ENCODE measurements at places on chromosomes 16 and 17.

GRCh38 chr16:78639775-78640174, 540.3 kb downstream of the WWOX start:
- no peak overlapping the region for H3K4me3 ChIP-seq
- H3K36me3 ChIP-seq: no peaks in the 10 kb centered on the region
- no peak for DNase-seq
- H3K4me1 ChIP-seq: peaks cover 52% of the 10 kb centered on the region

- peak; percentile 46 for DNase-seq
- peaks cover 49% of the 10 kb centered on the region for H3K4me1 ChIP-seq
- peaks cover 3% of the 10 kb centered on the region for H3K27me3 ChIP-seq
- H3K36me3 ChIP-seq: peaks cover 39% of the 10 kb centered on the region
- H3K4me3 ChIP-seq: peak overlapping the region; percentile 64
- H3K27ac ChIP-seq: peak overlapping the region; percentile 95
Observed at GRCh38 chr17:57518587-57519581, 226.2 kb downstream of the CCDC182 start.

- H3K27ac ChIP-seq: no peak overlapping the region
- peaks cover 20% of the 10 kb centered on the region for H3K27me3 ChIP-seq
- DNase-seq: no peak
- no peak overlapping the region for H3K4me3 ChIP-seq
Observed at GRCh38 chr17:47286198-47286914, 32.7 kb downstream of the ITGB3 start.

GRCh38 chr16:82440336-82440735, 186.4 kb upstream of the CDH13 start:
- H3K4me1 ChIP-seq: no peaks in the 10 kb centered on the region
- peaks cover 10% of the 10 kb centered on the region for H3K27me3 ChIP-seq
- no peak overlapping the region for H3K4me3 ChIP-seq

GRCh38 chr16:16048904-16049582, 99.6 kb downstream of the ABCC1 start:
- peaks cover 3% of the 10 kb centered on the region for H3K27me3 ChIP-seq
- H3K27ac ChIP-seq: no peak overlapping the region
- no peak for DNase-seq

DNA sequence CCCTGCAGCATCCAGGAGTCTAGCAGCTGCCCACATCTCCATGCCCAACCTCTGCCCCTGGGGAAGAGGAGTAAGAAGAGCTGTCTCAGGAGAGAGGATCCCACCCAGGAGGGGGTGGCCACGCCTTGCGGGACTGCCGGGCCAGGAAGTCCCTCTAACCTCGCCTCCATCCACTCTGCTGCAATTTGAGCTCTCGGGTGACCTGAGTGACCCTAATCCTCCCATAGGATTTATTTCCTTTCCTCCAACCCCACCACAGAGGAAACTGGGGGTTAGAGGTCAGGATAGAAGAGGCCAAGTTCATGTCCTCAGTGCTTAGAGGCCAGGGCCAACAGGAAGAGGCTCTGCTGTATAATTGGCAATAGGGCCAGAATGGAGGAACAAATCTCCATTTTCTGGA, 22.6 kb upstream of the NGFR start:
- no peaks in the 10 kb centered on the region for H3K36me3 ChIP-seq
- DNase-seq: peak; percentile 63
- H3K27me3 ChIP-seq: peaks cover 81% of the 10 kb centered on the region
- H3K4me1 ChIP-seq: peaks cover 58% of the 10 kb centered on the region

GRCh38 chr16:12245921-12246720, 269.6 kb downstream of the SNX29 start:
- no peak overlapping the region for H3K4me3 ChIP-seq
- peaks cover 37% of the 10 kb centered on the region for H3K4me1 ChIP-seq
- no peaks in the 10 kb centered on the region for H3K36me3 ChIP-seq
- H3K27ac ChIP-seq: peak overlapping the region; percentile 73

DNA sequence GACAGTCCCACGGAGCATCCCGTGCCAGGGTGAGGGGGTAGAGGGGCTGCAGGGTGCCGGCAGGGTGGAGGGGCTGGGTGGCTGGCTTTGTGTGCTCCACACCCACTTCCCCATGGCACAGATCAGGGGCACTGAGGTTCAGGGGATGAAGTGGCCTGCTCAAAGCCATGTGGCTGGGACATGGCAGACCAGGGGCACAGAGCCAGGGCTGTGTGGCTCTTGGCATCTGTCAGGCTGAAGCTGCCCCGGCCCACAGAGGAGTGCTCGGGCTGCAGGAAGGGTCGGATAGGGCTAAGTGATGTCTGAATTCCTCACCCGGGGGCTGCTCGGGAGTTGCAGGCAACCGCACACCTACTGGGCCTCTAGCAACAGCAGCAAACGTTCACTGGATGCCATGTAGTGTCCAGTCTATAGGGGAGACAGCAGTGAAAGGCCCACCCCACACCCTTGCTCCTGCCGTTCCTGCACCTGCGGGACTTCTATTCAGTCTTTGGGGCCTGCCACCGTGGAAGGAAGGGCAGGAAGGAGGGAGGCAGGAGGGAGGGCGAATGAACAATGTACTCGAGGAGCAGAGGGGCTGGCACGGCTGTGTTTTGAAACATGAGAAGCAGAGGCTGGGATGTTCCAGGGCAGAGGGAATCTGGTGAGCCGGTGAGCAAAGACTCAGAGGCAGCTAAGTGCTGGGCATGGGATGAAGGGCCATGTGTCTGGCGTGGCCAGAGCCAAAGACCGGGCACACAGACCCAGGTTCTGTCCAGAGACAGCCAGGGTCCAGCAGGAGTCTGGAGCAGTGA, 15.1 kb downstream of the SLC5A10 start:
- peaks cover 66% of the 10 kb centered on the region for H3K4me1 ChIP-seq
- DNase-seq: peak; percentile 49
- H3K27me3 ChIP-seq: peaks cover 7% of the 10 kb centered on the region
- H3K4me3 ChIP-seq: no peak overlapping the region
- no peaks in the 10 kb centered on the region for H3K36me3 ChIP-seq
- H3K27ac ChIP-seq: no peak overlapping the region

- H3K27ac ChIP-seq: no peak overlapping the region
- DNase-seq: no peak
- H3K4me3 ChIP-seq: no peak overlapping the region
- peaks cover 22% of the 10 kb centered on the region for H3K4me1 ChIP-seq
Observed at GRCh38 chr17:39562976-39563375, 44.7 kb downstream of the NEUROD2 start.

GRCh38 chr17:30380643-30381339, 2.1 kb downstream of the CPD start:
- no peak overlapping the region for H3K27ac ChIP-seq
- H3K4me1 ChIP-seq: peaks cover 76% of the 10 kb centered on the region
- peaks cover 10% of the 10 kb centered on the region for H3K27me3 ChIP-seq
- H3K36me3 ChIP-seq: peaks cover 11% of the 10 kb centered on the region
- H3K4me3 ChIP-seq: peak overlapping the region; percentile 88
- DNase-seq: no peak

DNA sequence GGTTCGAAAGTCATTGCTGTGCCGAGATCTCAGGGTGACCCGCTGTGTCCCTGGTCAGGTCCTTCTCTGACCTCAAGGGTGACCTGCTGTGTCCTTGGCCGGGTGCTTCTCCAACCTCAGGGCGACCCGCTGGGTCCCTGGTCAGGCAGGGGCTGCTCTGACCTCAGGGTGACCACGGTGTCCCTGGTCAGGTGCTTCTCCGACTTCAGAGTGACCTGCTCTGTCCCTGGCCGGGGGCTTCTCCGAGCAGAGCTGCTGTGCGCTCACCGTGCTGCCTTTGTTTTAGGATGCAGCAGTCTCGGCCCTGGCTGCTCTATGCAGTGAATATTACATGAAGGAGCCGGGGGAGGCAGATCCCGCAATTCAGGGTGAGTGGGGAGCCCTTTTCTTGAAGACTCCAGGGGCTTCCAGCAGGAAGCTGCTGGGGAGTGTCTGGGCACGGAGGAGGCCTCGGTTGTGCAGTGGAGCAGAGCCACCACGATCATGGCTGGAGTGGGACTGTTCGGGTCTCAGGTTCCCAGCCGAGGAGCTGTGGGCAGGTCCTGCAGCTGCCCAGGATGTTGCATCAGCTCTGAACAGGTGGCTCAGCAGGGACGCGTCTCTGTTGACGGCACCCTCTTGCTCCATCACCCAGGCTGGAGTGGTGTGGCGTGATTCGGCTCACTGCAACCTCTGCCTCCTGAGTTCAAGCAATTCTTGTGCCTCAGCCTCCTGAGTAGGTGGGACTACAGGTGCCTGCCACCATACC, 83.7 kb upstream of the ZNF750 start:
- DNase-seq: peak; percentile 28
- H3K4me3 ChIP-seq: no peak overlapping the region
- peak overlapping the region; percentile 33 for H3K27ac ChIP-seq
- peaks cover 2% of the 10 kb centered on the region for H3K27me3 ChIP-seq
- peaks cover 39% of the 10 kb centered on the region for H3K36me3 ChIP-seq
- H3K4me1 ChIP-seq: peaks cover 18% of the 10 kb centered on the region

GRCh38 chr16:87319997-87320491, 2.9 kb upstream of the C16orf95 start:
- DNase-seq: no peak
- no peaks in the 10 kb centered on the region for H3K36me3 ChIP-seq
- H3K4me3 ChIP-seq: no peak overlapping the region
- H3K27ac ChIP-seq: no peak overlapping the region

- peaks cover 51% of the 10 kb centered on the region for H3K36me3 ChIP-seq
- DNase-seq: no peak
- no peak overlapping the region for H3K4me3 ChIP-seq
- no peak overlapping the region for H3K27ac ChIP-seq
- H3K4me1 ChIP-seq: no peaks in the 10 kb centered on the region
- no peaks in the 10 kb centered on the region for H3K27me3 ChIP-seq
Observed at GRCh38 chr17:60630352-60630751, 30.4 kb downstream of the PPM1D start.

- no peaks in the 10 kb centered on the region for H3K36me3 ChIP-seq
- no peak for DNase-seq
- no peak overlapping the region for H3K4me3 ChIP-seq
- peaks cover 23% of the 10 kb centered on the region for H3K27me3 ChIP-seq
- peaks cover 49% of the 10 kb centered on the region for H3K4me1 ChIP-seq
- peak overlapping the region; percentile 75 for H3K27ac ChIP-seq
Observed at GRCh38 chr16:2480948-2481347, 6.0 kb downstream of the TBC1D24 start.

DNA sequence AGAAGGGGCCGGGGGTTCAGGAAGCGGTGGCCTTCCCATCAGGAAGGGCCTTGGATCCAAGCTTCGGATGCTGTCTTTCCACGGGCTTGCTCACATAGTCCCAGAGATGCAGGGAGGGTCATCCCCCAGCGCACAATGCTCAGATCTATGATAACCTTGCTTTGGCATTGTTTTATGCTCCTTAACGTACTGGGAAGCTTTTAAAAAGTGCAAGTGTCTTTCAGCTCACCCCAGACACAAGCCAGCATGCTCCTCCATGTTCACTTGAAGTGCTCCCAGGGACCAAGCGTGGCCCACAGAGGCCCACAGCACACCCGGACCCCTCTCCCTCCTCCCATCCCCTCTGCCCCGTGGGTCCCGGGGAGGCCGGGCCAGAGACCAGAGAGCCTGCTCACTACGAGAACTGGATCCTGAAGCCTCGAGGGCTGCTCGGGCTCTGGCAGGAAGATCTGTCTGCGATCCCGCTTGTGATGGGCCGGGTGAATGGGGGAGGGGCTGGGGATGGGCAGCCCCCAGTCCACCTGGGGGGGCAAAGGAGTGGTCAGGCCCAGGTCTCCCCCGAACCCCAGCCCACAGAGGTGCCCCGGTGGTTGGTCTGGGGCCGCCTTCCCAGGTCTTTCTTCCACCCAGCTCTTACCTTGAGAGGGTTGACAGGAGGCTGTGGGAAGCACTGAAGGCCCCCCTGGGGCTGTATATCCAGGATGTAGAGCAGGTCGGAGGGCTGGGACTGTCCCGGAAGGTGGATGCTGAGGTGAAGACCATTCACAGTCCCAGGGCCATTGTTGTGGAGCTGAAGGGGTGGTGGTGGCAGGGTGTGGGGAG, 11.8 kb upstream of the FAM171A2 start:
- no peaks in the 10 kb centered on the region for H3K36me3 ChIP-seq
- peaks cover 27% of the 10 kb centered on the region for H3K4me1 ChIP-seq
- H3K27ac ChIP-seq: no peak overlapping the region
- no peak overlapping the region for H3K4me3 ChIP-seq
- DNase-seq: no peak

GRCh38 chr16:67562526-67562917, at the start of gene CTCF:
CTCF (plus strand) TSS chr16:67562526; CDS start chr16:67610833, 48,307 bp downstream.
- H3K27ac ChIP-seq: peak within 1 kb of the TSS; percentile 93
- peak within 1 kb of the TSS; percentile 89 for H3K4me3 ChIP-seq
- peaks cover 9% of the 10 kb centered on the region for H3K36me3 ChIP-seq
- H3K27me3 ChIP-seq: no peaks in the 10 kb centered on the region
- peak; percentile 82 for DNase-seq

- no peak for DNase-seq
- H3K4me3 ChIP-seq: peak overlapping the region; percentile 88
- H3K27ac ChIP-seq: no peak overlapping the region
- peaks cover 45% of the 10 kb centered on the region for H3K4me1 ChIP-seq
Observed at GRCh38 chr17:80145076-80146075, 1.6 kb downstream of the EIF4A3 start.

DNA sequence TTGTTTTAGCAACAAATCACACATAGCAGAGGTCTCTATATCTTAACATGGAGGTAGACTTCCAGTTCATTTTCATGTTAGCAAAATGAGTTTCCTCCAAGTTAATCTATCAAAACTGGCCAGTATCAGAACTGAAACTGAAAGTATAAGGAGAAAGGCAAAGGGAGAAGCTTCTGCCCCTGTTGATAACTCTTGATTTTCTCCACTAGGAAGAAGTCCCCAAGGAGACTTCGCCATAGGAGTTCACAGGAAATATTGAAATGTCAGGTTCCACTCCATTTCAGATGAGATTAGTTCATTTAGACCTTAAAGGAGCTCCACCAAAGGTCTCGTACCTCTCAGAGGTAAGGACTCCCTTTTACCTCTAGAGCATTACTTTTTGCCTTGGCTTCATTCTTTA, 1.2 kb upstream of the OGFOD3 start:
- H3K27me3 ChIP-seq: peaks cover 7% of the 10 kb centered on the region
- no peak overlapping the region for H3K27ac ChIP-seq
- peak overlapping the region; percentile 84 for H3K4me3 ChIP-seq
- DNase-seq: no peak
- peaks cover 17% of the 10 kb centered on the region for H3K4me1 ChIP-seq

DNA sequence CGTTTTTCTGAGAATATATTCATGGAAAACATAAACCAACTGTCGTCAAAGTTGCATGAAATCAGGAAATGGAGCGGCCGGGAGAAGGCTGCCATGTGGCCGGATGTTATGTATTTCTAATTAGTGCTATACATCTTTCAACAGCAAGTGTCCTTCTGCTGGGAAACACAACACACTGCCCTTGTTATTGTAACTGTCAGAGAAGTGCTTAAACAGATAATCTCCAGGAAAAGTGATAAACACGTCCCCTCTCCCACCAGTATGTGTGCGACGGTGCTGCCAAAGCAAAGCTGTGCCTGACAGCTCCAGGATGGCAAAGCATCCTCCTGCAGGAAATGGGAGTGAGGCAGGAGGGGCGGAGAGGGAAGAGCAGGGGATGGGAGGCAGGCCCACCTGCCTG, 111.8 kb downstream of the SMG6 start:
- no peak overlapping the region for H3K27ac ChIP-seq
- peaks cover 61% of the 10 kb centered on the region for H3K36me3 ChIP-seq

- H3K27me3 ChIP-seq: peaks cover 12% of the 10 kb centered on the region
- peak overlapping the region; percentile 99 for H3K4me3 ChIP-seq
- H3K4me1 ChIP-seq: peaks cover 40% of the 10 kb centered on the region
- peak overlapping the region; percentile 85 for H3K27ac ChIP-seq
- H3K36me3 ChIP-seq: peaks cover 25% of the 10 kb centered on the region
Observed at GRCh38 chr16:84144209-84144858, 643 bp downstream of the HSDL1 start.

- H3K27ac ChIP-seq: no peak overlapping the region
- no peak overlapping the region for H3K4me3 ChIP-seq
- no peak for DNase-seq
- H3K27me3 ChIP-seq: peaks cover 12% of the 10 kb centered on the region
- H3K36me3 ChIP-seq: no peaks in the 10 kb centered on the region
Observed at GRCh38 chr16:9625122-9625521, 533.7 kb downstream of the HAPSTR1 start.
